Epithelial cell of proximal tubule (primary cell): ENCODE measurements at places on chromosomes 5 and 9. TPM values are rescaled to one million over a fixed set of nuclear protein-coding genes. Genes with fewer than 3 reads are reported as not detected.

Gene LPCAT1
- total RNA-seq: 88.9 and 105 TPM in 2 replicates

Gene CER1
- not detected in 2 replicates for total RNA-seq

Gene CCL28
- 2.1 and 6.2 TPM in 2 replicates for total RNA-seq

Gene LECT2
- not detected in 2 replicates for total RNA-seq

Gene IL17B
- total RNA-seq: not detected in 2 replicates

Gene MAST4
- total RNA-seq: 6.1 and 17.3 TPM in 2 replicates

Gene SLC23A1
- total RNA-seq: 0.07 TPM in 1 of 2 replicates, not detected in the other

Gene MIER3
- total RNA-seq: 18.7 and 26.5 TPM in 2 replicates

GRCh38 chr5:14417276-14417730 is 164.3 kb upstream of the OTULINL start:
- no peak for DNase-seq

- no peak for DNase-seq
Observed at GRCh38 chr5:140927228-140927573, 1.1 kb downstream of the PCDHAC1 start.

- peak; percentile 63 for DNase-seq
Observed at GRCh38 chr5:69450116-69450515, 35.2 kb downstream of the MARVELD2 start.

GRCh38 chr5:7146886-7147285 is 249.1 kb upstream of the ADCY2 start:
- DNase-seq: no peak

- no peak for DNase-seq
Observed at GRCh38 chr5:55896663-55897062, 45.5 kb downstream of the IL31RA start.

DNA sequence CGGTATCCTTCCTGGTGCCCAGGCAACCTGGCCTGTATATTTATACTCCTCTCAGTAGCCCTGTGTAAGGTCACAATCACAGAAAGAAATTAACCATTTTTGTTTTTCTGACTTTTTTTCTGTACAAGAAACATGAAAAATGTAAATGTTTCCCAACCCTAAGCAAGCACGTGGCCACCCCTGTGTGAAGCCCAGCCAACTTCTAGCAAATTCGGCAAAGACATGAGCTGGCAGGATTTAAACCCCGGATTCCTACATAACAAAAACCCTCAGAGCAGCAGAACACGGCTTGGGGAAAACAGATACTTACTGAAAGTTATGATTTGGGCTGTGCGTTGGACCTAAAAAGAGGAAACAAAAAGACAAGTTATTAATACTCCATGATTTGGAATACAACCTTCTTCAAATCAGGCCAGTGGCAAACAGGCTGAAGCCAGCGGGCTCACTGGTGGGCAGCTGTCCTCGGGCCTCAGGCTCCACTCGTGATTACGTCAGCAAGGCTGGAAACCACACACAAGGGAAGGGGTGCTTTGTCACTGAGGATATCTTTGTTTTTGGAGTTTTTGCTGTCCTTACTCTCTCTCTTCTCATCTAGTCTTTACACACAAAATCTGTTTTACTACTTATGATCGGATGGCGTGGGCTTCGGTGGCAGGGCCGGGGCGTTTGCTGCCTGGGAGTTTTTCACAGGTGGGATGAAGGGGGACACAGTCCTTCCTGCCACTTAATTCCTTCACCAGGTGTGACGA is 194.1 kb downstream of the ROR2 start:
- DNase-seq: no peak

DNA sequence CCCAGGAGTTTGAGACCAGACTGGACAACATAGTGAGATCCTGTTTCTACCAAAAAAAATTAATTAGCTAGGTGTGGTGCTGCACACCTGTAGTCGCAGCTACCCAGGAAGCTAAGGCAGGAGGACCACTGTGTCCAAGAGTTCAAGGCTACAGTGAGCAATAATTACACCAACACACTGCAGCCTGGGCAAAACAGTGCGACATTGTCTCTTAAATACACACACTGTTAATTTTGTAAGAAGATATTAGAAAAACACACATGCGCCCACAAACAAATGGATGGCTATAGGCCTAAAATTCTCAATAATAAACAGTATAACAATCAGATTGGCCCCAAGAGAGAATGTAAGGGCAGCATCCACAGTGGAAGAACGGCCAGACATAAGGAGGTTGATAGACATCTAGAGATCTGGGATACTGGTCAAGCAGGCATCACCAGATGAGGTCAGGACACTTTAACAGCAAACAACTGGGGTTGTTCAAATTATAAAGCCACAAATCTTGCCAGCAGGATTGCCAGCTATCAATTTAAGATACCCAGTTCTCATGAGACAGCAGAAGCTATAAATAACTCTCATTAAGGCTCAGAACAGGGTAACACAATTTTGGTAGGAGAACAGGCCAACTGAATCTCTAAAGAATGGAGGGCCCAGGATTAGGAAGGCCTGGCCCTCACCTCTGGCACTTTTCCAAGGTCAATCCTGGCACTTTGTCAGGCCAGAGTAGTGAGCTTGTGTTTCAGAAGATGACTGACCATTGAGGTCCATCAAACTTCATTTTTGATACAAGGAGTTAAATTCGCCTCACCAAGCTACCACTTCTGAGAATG is 29.5 kb downstream of the GOLPH3 start:
- no peak for DNase-seq

DNA sequence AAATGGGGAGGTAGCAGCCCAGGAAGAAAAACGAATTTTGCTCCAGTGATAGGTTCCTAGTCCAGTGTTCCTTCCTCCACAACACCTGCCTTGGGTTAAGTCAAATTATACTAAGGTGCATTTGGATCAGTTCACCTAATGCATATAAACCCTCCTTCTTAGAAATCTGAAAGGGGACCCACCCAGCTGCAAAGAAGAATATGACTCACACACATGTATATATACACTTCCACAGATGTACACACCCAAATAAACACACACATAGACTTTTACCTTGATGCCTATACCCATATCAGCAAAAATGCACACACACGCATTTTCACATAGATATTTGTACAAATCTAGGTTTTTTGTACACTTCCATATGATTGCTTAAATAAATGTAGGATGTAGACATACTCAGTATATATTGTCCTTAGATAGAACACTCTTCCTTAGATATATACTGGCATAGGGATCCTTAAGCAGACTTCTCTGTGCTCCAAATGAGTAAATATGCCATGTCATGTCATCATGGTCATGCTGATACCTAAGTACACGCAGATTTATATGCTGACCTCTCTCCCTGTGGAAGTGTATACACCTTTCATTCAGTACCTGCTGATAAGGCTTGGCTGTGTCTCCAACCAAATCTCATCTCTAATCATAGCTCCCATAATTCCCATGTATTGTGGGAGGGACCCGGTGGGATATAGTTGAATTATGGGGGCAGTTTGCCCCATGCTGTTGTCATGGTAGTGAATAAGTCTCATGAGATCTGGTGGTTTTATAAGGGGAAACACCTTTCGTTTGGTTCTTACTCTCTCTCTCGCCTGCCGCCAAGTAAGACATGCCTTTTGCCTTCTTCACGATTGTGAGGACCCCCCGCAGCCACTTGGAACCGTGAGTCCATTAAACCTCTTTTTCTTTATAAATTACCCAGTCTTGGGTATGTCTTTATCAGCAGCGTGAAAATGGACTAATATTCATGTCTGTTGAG is 10.2 kb downstream of the ADRB2 start:
- DNase-seq: no peak

- DNase-seq: no peak
Observed at GRCh38 chr9:76198336-76198735, 195.9 kb downstream of the RFK start.

- no peak for DNase-seq
Observed at GRCh38 chr5:164341056-164341619, 835.7 kb downstream of the MAT2B start.
